ENCODE measurements at places on chromosomes 1 and 21.
A peak's percentile ranks its signal among the peaks of the same experiment; 100 is the strongest.

- H3K36me3 ChIP-seq = no peaks in the 10 kb centered on the region
- H3K27ac ChIP-seq = peak overlapping the region; percentile 93
- H3K27me3 ChIP-seq = no peaks in the 10 kb centered on the region
- H3K4me1 ChIP-seq = peaks cover 69% of the 10 kb centered on the region
- peak overlapping the region; percentile 72 for H3K4me3 ChIP-seq
- DNase-seq = peak; percentile 67
These were observed 13.5 kb downstream of the ADAMTSL4 start for GRCh38 chr1:150562446-150563339.

DNA sequence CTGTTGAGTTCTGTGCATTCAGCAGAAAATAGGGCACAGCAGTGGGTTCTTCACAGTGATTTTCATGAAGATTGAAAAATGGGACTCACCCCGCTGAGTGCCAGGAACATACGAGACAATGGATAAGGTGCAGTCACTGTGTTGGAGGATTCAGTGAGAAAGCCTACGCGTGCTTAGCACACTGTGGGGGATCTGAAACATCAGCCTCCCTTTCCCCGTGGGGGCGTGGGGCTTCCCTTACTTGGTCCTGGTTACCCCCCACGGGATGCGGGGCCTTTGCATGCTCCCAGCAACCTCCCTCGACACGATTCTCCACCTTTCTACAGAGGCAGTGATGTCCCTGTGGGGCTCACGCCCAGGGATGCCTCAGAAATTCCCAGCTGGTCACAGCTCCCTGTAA is 252.2 kb upstream of the C1orf174 start:
- no peaks in the 10 kb centered on the region for H3K4me1 ChIP-seq
- H3K27ac ChIP-seq = no peak overlapping the region

DNA sequence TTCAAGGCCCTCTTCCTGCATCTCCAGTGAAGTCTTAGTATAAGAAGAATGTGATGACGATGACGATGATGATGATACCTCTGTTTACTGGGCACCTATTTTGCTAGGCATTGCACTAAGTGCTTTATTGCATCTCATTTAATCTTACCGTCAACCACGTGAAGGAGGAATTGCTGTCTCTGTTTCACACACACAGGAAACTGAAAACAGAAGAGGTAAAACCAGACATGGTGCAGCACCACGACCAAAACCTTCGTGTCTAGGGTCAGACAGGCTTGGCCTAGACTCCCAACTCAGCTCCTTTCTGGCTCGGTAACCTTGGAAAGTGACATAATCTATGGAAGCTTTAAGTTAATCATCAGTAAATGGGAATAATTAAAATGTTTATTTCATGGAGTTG is 20.7 kb upstream of the KCNA2 start:
- peaks cover 53% of the 10 kb centered on the region for H3K4me1 ChIP-seq
- H3K36me3 ChIP-seq = no peaks in the 10 kb centered on the region
- no peaks in the 10 kb centered on the region for H3K27me3 ChIP-seq
- H3K4me3 ChIP-seq = no peak overlapping the region

GRCh38 chr1:46526013-46526690 is 25.3 kb downstream of the KNCN start:
- H3K4me3 ChIP-seq = no peak overlapping the region
- no peaks in the 10 kb centered on the region for H3K36me3 ChIP-seq
- DNase-seq = no peak
- no peak overlapping the region for H3K27ac ChIP-seq
- H3K4me1 ChIP-seq = peaks cover 5% of the 10 kb centered on the region

DNA sequence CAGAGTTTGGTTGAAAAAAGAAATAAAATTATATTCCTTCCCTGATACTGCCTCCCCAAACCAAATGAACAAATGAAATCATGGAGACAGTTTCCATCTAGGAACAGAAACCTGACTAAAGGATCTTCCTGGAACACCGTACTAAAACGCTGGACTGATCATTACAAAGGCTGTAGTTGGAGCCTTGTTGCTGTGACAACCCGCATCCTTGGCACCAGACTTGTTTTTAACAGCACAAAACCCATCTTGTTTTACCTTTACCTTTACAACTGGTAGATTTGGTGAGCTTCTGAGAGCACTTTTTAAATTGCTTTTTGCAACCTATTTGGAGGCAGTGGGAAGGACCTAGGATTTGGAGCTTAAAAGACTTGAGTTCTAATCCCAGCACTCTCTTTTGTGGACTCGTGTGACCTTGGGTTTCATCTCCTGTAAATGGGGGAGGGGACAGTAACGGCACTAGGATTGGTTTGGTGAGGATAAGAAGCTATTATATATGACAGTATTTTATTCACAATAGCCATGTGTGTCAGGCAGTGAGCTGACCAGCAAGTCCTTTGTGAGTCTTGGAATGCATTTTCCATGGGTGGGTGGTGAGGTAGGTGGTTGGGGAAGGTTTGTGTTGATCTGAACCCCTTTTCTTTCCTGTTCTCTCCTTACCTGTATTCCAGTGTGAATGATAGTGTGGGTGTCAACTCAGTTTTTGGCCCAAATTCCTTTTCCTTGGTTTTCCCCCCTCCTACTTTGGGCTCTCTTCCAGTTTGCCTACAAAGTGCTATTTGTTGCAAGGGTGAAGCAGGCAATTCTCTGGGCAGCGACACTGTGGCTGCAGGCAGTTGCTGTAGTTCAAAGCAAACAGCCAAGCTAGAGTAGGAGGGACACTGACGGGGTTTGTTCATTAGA is 12.6 kb downstream of the LRRC8D start:
- H3K36me3 ChIP-seq = no peaks in the 10 kb centered on the region
- H3K4me1 ChIP-seq = no peaks in the 10 kb centered on the region
- H3K27ac ChIP-seq = no peak overlapping the region

- no peaks in the 10 kb centered on the region for H3K36me3 ChIP-seq
- H3K4me1 ChIP-seq = no peaks in the 10 kb centered on the region
- H3K27ac ChIP-seq = no peak overlapping the region
These were observed 17.2 kb downstream of the KCNJ15 start for GRCh38 chr21:38273745-38274542.

GRCh38 chr1:98406352-98407088 is 255.0 kb upstream of the SNX7 start:
- H3K4me1 ChIP-seq = peaks cover 5% of the 10 kb centered on the region
- H3K27me3 ChIP-seq = no peaks in the 10 kb centered on the region
- no peak for DNase-seq
- no peak overlapping the region for H3K4me3 ChIP-seq
- H3K36me3 ChIP-seq = no peaks in the 10 kb centered on the region

DNA sequence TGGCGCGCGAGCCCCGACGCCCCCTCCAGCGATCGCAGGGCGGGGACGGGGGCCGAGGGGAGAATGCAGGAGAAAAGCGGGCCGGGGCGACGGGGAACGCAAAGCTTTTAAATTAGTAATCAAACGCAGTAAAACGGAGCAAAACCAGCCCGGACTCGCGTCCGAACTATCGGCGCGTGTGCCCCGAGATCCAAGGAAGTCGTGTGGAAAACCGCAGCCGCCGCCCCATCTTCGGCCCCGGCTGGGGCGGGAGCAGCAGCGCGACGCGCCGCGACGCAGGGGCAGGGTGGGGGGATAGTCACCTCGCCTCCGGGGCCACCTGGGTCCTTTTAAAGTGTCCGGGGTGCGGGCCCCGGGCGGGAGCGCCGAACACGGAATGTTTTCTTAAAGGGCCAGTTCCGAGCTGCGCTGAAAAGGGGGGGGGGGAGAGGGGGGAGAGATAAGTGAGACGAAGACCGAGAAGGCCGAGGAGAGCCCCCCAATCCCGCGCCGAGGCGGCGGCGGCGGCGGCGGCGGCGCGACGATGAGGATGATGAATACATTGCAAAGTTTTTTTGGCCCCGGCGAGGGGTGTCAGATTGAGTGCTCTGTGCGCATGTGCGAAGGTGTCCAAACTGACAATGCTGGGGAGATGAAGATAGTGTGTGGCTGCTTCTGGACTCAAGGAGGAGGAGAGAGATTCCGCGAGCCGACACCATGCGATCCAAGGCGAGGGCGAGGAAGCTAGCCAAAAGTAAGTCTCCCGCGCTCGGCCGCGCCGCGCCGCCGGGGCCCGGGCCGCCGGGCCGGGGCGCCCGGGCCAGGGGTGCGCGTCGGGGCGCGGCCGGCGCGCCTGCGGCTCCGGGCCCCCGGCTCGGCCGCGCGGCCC is at the start of gene PRDM16:
Gene PRDM16 (plus strand): TSS at position 640 of the 868 bp plus-strand sequence. CDS start 57 bp downstream, at position 697.
- H3K4me1 ChIP-seq = no peaks in the 10 kb centered on the region
- no peak within 1 kb of the TSS for H3K4me3 ChIP-seq
- no peak within 1 kb of the TSS for H3K27ac ChIP-seq

GRCh38 chr1:11308699-11309224 is 35.8 kb downstream of the UBIAD1 start:
- no peaks in the 10 kb centered on the region for H3K4me1 ChIP-seq
- H3K27me3 ChIP-seq = no peaks in the 10 kb centered on the region
- no peak overlapping the region for H3K4me3 ChIP-seq
- DNase-seq = no peak

DNA sequence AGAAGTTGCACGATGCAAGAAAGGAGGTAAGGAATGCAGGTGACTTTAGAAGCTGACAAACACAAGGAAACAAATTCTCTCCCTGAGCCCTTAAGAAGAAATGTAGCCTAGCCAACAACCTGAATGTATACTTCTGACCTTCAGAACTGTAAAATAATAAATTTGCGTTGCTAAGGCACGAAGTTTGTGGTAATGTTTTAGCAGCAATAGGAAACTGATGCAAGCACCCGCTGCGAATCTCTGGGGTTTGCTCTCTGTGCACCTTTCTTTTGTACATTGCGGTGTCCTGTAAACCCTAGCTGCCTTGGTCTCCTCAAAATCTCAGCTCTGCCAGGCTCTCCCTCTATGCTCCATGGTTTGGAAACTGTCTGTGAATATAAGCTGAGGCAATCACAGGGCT is 15.1 kb downstream of the CD53 start:
- no peak overlapping the region for H3K4me3 ChIP-seq
- peaks cover 31% of the 10 kb centered on the region for H3K36me3 ChIP-seq
- DNase-seq = no peak
- peak overlapping the region; percentile 1 for H3K27ac ChIP-seq
- H3K27me3 ChIP-seq = no peaks in the 10 kb centered on the region

DNA sequence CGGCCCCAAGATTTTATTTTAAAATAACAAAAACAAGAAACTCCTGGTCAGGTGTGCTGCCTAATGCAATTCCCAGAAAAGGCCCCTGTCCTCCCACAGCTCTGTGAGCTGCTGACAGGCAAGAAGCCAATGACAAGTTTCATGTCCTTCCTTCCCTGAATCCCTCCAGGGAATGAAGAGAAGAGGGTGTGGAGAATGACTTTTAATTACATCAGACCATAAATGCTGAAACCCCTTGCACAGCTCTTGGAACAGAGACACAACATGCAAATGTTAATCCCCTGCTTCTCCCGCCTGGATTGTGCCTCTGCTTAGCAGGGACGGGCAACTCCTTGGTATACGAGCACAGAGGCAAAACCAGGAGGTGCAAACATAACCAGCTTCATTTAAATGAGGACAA is 228.1 kb upstream of the CAMK1G start:
- H3K36me3 ChIP-seq = no peaks in the 10 kb centered on the region
- no peaks in the 10 kb centered on the region for H3K27me3 ChIP-seq
- H3K4me3 ChIP-seq = no peak overlapping the region
- DNase-seq = no peak

GRCh38 chr21:42540396-42540795 is 26.7 kb downstream of the SLC37A1 start:
- peaks cover 25% of the 10 kb centered on the region for H3K36me3 ChIP-seq
- DNase-seq = no peak
- no peak overlapping the region for H3K27ac ChIP-seq
- H3K4me1 ChIP-seq = peaks cover 6% of the 10 kb centered on the region
- H3K27me3 ChIP-seq = no peaks in the 10 kb centered on the region

DNA sequence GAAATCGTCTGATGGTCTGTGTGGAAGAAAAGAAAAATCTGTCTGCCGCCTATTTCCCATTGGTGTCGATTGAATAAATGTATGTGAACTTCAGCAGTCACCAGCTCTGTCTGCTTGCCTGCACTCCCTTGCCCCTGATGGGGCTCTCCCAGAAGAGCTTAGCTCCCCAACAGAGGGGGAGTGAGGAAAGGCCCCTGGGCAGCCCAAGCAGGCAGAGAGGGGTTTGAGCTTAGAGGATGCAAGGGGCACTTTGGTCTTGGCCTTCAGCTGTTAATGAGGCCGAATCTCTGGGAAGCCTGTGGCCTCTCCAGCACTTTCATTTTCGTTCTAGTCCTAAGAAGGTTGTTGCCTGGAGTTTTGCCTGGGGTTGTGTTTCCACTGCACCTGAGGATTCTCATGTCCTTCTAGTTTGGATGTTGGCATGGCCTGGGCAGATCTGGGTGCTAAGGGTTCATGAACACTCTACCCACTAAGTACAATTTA is 2.8 kb downstream of the FOXD2 start:
- no peak for DNase-seq
- H3K4me3 ChIP-seq = no peak overlapping the region
- no peaks in the 10 kb centered on the region for H3K36me3 ChIP-seq
- H3K27ac ChIP-seq = no peak overlapping the region

GRCh38 chr1:28112388-28113241 is 24.2 kb upstream of the EYA3 start:
- no peaks in the 10 kb centered on the region for H3K27me3 ChIP-seq
- H3K4me1 ChIP-seq = peaks cover 10% of the 10 kb centered on the region
- H3K27ac ChIP-seq = no peak overlapping the region
- H3K36me3 ChIP-seq = no peaks in the 10 kb centered on the region

GRCh38 chr1:24568475-24568874 is 12.6 kb downstream of the NCMAP start:
- H3K4me1 ChIP-seq = no peaks in the 10 kb centered on the region
- no peak for DNase-seq
- H3K27me3 ChIP-seq = no peaks in the 10 kb centered on the region
- no peak overlapping the region for H3K27ac ChIP-seq
- H3K36me3 ChIP-seq = no peaks in the 10 kb centered on the region
- no peak overlapping the region for H3K4me3 ChIP-seq

DNA sequence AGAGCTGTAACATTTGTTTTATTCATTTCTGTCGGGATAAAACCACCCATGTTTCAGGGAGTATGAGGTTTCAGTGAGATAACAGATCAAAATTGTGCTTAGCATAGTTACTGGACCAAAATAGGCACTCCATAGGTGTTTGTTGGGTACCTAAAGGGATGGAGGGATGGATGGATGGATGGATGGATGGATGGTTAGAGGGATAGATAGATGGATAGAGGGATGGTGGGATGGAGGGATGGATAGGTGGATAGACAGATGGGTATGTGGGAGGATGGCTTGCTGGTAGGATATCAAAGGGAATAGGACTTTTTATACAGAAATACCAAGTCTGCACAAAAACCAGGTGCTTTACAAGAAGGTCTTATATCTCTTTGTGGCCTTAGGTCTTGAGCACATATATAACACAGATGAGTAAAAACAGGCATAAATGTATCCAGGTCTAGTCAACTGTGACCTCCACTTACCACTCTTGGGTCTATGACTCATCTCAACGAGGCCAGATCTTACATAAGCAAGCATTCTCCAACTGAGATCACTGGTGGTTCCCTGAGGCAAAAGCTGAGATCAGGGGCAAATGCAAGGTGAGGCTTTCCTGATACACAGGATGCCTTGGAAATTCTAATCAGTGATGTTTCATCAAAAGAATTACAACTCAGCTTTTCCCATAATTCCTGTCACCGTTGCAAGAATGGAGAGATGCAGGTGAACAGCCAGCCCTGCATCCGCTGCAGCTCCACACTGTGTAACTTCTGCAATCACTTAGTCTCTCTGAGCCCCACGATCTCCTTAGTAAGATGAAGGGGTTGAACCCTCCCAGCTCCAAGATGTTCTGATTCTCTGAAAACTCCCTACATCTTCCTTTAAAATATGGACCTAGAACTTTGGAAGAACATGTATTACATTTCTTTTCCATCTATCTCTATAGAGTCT is 32.0 kb downstream of the PTAFR start:
- no peak for DNase-seq
- H3K36me3 ChIP-seq = no peaks in the 10 kb centered on the region
- no peaks in the 10 kb centered on the region for H3K27me3 ChIP-seq
- H3K4me3 ChIP-seq = no peak overlapping the region
- no peaks in the 10 kb centered on the region for H3K4me1 ChIP-seq
- H3K27ac ChIP-seq = no peak overlapping the region

Data from CD4-positive, alpha-beta memory T cell (primary cell).